ENCODE measurements at places on chromosomes 6 and 20.
A peak's percentile ranks its signal among the peaks of the same experiment; 100 is the strongest.

- no peak for DNase-seq
These were observed 10.7 kb upstream of the SLA2 start for GRCh38 chr20:36656733-36657132.

DNA sequence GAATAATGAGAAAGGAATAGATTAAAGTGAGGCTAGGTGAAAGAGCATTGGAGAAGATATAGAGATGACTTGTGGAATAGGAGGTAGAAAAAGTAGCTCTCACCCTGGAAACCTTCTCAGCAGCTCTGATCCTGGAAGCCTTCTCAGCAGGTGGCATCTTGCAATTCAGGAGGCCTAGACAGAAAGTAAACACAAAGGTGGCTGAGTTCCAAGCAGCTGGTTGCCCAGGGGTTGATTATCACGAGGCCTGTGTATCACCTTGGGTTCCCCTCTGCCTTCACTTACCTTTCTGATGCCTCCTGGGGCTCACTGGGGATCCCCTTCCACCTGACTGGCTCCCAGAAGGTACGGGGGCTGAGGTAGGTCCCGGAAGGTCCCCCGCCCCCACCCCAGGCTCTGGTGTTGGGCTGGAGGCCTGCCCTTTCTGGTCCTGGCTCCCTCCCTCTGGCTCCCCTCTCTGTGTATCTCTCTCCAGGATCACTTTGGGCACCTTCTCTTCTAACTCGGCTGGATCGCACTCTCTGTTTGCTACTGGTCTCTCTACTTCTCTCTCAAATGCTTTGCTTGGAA, 9.7 kb downstream of the MDC1 start:
- DNase-seq: no peak

DNA sequence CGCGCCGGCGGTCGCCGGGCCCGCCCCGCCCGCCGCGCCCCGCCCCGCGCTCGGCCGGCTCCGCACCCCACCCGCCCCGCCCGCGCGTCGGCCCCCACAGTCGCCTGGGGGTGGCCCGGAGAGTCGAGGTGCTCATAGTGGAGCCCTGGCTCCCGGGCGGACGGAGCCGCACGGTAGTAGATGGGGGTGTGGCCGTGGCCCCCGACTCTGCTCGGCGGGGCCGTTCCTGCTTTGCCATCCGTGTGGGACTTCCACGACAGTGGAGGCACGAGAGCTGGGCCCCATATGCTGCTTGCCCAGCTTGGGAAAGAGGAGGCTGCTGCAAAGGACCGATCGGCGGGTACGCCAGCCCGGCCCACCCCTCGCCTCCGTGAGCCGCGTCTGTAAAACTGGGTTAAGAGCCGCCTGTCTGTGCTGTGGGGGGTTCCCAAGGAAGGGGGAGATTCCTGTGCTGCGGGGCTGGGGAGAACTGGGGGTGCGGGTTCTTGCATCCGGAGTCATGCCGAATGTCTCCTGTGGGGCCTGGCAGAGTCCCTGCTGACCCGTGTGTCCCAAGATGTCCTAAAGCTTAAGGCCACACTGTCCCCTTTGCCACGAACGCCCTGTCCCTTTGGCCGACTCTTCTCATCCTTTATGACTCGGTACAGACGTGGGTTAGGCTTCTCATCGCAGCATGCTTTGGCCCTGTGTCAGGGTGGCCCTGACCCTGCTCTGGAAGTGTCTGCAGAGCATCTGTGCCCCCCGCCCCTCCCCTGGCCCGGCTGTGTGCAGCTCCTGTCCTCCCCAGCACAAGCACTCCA, at the start of gene OPRL1:
OPRL1 (plus strand) TSS at position 70 of the 800 bp plus-strand sequence. CDS start 12,639 bp downstream, outside the sequence.
- DNase-seq: no peak

DNA sequence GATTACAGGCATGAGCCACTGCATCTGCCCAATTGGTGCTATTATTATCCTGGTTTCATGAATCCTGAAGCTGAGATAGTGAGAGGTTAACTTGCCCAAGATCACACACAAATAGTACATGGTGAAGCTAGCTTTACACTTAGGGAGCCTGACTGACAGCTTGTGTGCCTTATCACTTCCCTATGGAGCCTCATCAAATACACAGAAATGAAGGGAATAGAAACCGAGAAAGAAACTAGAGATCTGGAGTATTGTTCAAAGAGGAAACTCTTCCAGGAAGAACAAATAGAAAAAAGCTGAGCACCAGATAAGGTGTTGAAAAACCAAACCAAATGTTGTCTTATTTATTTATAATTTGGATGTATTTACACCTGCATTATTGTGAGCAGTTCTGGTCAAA, 155.0 kb upstream of the CITED2 start:
- no peak for DNase-seq

DNA sequence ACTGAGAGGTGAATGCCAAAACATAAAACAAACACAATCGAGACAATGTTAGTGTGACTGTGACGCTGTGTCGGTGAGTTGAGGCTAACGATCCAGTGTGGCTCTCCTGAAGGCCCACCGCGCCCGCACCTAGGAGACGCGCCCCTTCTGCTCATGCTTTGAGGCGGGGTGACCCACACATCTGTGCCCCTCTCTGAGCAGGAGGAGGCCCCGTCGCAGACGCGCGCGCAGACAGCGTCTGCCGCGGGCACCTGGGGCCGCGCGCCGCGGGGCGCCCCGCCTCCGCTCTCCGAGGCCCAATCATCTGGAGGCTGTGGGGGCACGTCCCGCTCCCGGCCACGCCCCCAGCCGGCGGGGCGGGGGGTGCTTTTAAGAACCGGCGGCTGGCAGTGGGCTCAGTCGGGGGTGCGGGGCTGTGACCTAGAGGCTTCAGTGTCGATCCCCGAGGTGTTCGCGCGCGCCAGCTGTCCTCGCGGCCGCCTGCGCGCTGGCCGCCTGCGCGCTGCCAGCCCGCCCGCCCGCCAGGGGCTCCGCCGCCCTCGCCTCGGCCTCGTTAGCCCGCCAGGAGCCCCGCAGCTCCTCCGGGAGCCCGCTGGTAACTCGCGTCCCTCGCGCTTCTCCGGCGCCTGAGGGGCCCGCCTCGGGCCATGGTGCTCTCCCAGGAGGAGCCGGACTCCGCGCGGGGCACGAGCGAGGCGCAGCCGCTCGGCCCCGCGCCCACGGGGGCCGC, at the start of gene SLC16A10:
SLC16A10 (plus strand) TSS at position 398 of the 730 bp plus-strand sequence; CDS start at position 648, 250 bp downstream.
- peak; percentile 80 for DNase-seq

DNA sequence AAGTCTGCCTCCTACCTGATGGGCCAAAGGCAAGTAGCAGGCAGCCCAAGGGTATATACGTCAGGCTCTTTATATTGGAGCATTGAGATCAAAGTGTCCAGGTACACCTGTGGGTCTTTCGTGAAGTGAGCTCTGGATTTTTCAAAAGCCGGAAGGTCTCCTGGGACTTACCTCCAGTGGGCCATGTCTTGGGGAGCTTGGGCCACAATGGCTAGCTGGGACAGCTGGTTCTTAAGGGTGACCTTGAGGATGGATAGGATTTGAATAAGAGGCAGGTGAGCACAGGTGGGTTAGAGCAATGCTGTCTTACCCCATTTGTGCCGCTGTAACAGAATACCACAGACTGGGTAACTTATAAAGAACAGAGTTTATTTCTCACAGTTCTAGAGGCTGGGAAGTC, 153.4 kb downstream of the CDC5L start:
- no peak for DNase-seq

DNA sequence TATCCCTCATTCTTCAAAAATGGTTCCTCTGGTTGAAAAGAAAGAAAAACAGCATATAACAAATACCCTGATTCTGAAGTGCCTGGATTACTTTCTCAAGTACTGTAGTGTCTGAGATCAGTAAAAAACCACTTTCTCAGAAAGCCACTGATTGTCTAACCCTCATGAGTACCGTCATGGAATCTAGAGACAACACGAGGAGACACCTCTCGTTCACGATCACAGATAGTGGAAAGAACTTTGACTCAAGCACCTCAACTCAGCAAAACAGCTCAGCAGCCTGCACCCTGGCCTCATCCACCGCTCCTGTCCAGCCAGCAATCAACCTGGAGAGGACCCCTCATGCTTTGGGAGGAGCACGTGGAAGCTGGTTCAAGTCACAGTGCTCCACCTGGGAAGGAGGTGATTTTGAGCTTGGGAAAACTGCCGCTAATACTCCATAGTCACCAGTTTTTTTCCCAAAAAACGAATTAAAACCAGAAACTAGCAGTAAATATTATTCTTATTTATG, 1.0 kb downstream of the SCML4 start:
- DNase-seq: no peak

DNA sequence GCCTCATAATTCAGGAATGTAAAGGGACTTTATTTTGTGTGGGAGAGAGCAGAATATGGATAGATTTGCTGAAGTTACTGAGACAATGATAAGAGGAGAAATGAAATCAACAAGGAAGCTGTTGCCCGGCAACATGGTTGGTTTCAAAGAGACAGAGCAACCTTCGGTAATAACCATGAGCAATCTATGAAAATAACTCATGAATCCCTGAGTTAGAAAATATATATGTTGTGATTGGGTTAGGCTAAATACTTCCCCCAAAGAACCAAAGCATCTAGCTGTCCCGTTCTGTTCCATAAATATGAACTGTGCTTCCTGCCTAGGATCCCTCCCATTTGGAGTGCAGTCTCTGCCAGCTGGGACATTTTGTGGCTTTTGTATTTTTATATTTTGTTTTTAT, 23.1 kb downstream of the SERPINB1 start:
- no peak for DNase-seq

- no peak for DNase-seq
These were observed 5.4 kb downstream of the ADGRB3 start for GRCh38 chr6:68640491-68640835.
